Stimulated activated CD8-positive, alpha-beta memory T cell treated with anti-CD3 and anti-CD28 coated beads, Interleukin-4, amount 100 ng/mL, for 1 hour (primary cell): ENCODE measurements at places on chromosomes 12 and 14.

DNA sequence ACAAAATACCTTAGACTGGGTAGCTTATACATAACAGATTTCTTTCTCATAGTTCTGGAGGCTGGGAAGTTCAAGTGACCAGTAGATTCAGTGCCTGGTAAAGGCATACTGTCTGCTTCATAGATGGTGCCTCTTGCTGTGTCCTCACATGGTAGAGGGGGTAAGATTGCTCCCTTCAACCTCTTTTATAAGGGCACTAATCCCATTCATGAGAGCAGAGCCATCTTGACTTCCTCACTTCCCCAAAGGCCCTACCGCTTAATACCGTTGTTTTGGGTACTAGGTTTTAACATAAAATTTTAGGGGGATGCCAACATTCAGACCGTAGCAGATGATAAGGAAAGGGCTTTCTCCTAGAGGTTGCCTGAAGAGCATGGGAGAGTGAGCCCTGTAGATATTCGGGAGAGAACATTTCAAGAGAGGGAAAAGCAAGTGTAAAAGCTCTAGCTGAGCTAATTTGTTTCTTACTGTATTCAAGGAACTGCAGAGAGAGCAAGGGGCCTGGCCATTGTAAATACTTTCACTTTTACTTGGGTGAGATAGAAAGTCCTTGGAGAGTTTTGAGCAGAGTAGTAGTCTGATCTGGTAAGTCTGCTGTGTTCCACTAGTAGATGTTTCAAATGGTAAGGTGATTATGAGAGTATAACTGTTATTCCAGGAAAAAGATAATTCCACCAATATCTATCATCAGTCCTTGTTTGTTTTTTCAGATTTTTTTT, 27.3 kb downstream of the FRS2 start:
- DNase-seq, result no peak

GRCh38 chr14:34356264-34356654, 105.8 kb downstream of the SPTSSA start:
- DNase-seq, result no peak

GRCh38 chr14:34300882-34301734, 160.9 kb downstream of the SPTSSA start:
- DNase-seq, result no peak

DNA sequence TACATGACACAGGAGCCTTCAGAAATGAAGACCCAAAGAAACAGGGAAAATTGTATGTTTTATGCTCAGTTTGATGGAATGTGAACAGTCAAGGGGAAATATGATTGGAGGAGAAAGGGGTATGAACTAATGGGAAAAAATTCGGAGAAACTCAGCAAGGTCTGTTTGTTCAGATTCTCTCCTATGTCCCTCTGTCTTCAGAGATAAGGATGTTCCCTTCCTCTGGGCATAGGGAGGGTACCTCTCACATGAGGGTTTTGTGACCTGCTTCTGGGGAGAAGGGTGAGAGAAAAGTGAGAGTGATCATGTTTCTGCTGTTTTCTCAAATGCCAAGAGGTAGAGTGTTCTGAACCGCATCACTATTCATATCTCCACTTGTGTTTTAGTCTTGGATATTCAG, 26.6 kb upstream of the LIMA1 start:
- DNase-seq, result no peak

GRCh38 chr14:90017371-90017770, 44.4 kb upstream of the KCNK13 start:
- no peak for DNase-seq

DNA sequence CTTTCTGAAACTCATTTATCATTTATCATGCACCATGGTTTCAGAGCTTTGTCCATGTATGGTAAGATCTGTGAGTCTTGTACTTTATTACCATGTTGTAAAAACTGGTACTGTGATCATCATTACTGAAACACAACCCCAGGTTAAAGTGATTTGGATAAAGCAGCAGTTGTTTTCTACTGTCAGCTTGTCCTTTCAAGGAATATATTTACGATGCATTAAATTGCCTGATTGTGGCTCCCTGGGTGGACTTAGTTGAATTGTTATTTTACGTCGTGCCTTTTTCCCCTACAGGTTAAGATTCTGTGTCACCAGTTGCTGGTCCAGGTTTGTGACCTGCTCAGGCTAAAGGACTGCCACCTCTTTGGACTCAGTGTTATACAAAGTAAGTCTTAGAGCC, 46.1 kb downstream of the FRMD6 start:
- no peak for DNase-seq
